Activated CD8-positive, alpha-beta memory T cell treated with anti-CD3 and anti-CD28 coated beads for 1 hour (primary cell): ENCODE measurements at places on chromosomes 1 and 21.

DNA sequence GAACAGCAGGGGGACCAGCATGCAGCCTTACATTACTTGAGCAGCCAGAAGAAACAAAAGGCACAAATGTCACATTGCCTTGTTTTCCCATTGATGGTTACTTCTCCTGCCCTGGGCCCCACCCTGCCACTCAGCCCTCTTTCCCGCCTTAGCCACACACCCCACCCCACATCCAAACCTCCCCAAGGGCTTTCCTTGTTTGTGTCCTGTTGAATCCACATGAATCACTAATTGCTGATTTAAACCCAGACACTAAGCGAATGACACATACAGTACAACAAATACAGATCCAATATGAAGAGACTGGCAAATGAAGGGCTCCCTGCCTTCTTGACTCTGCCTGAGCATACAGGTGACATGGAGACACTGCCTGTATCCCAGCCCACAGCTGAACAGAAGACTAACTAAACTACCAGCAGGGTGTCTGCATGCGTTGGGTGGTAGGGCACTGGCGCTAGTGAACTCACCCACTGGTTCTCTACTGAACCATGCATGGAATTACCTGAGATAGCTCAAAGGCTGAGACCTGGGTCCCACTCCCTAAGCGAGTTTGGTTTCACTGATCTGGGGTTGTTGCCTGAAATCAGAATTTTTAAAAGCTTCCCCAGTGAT, 3.1 kb downstream of the IGSF3 start:
- no peak for DNase-seq

DNA sequence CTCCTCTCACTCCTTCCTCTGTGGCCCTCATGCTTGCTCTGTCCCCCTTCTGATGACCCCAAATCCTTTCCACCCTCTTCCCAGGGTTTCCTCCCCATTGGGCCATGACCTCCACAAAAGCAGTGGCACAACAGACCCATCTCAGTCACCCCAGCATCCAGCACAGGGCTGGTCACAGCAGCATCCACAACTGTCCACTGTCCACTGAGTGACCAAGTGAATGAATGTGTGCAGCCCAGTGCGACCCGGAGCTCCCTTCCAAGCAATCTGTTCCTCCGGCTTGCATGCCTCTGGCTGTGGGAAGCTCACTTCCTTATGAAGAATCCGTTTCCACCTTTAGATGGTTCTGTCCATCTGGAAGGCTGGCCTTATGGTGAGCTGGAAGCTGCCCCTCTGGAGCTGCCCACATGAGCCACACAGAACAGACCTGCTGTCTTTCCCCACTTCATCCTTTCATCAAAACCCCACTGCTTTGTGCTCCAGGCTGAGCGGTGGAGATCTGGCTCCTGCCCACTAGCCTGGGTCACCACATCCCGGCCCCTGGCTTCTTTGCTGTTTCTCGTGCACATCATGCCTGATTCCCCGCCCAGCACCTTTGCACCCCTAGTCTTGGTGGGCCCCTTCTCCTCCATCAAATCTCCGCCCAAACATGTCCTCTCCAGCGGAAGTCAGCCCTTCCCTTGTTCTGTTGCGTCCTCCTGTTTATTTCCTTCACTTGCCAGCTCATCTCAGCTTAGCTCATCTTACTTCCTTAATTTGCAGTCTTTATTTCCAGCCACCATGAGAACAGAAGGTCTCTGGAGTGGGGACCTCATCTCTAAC, 56.4 kb downstream of the EDN2 start:
- DNase-seq = no peak

DNA sequence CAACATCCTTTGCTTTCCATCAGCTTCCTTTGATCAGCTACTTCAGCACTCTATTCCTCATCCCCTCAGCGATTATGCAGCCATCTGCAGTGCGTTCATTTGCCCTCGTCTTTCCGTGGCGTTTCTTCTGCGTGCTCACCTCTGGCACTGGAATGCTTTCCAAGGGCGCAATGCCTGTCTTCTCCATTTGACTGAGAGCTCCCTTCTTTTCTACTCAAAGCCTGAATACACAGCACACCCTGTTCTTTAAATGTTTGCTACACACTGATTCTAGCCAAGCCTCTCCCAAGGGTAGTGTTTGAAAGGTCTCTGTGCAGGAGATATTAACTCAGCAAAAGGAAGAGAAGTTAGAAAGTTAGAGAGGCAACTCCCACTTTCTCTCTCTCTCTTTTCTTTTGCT, 22.6 kb downstream of the C1orf116 start:
- no peak for DNase-seq

- no peak for DNase-seq
Observed at GRCh38 chr1:113320972-113321680, 69.2 kb upstream of the MAGI3 start.

DNA sequence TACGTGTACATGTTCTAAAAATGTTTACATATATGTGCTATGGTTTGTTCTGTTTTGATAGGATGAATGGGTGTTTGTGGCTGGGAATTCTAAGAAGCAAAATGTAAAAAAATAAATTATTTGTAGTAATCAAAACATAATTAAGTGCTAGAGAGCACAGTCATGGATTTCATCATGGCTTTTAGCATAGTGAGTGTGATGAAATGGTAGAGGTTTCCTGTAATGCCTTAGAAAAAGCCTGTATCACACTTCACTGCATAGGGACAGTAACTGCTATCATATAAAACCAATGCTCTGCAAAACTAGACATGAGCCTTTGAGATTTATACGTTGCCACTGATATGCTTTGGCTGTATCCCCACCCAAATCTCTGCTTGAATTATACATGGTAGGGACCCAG, 99.8 kb downstream of the PTGER3 start:
- no peak for DNase-seq

GRCh38 chr1:64398936-64399335, 71.0 kb upstream of the CACHD1 start:
- no peak for DNase-seq

DNA sequence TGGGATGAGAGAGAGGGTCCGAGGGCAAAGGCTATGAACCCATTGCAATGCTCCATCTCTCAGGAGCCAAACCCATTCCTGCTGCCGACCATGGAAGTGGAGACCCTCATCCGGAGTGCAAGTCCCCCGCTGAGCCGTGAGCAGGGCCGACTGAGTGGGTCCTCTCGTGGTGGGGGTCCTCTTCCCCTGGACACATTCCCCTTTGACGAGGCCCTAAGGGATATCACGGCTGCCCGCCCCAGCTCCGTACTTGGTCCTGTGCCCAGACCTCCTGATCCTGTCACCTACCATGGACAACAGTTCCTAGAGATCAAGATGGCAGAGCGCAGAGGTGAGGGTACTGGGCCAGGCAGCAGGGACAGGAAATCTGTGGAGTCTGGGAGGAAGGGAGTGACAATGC, 11.0 kb downstream of the HYI start:
- DNase-seq = no peak

DNA sequence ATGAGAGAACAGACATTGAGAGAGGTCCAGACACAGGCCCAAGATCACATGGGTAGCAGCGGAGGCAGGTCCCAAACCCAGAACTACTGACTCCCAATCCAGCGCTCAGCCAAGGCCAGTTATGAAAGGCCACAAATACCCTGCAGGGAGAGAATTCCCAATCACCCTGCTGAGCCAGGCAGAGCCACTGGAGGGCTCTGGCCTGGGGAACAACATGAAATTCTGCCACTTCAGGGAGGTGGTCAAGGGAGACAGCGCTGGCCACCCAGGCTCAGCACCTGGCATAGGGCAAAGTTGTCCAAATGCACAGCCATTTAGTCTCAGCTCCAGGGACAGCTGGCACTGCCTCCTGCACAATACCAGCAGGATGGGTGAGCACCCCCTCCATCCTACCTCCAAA, 27.5 kb downstream of the SLC9A1 start:
- DNase-seq = no peak

DNA sequence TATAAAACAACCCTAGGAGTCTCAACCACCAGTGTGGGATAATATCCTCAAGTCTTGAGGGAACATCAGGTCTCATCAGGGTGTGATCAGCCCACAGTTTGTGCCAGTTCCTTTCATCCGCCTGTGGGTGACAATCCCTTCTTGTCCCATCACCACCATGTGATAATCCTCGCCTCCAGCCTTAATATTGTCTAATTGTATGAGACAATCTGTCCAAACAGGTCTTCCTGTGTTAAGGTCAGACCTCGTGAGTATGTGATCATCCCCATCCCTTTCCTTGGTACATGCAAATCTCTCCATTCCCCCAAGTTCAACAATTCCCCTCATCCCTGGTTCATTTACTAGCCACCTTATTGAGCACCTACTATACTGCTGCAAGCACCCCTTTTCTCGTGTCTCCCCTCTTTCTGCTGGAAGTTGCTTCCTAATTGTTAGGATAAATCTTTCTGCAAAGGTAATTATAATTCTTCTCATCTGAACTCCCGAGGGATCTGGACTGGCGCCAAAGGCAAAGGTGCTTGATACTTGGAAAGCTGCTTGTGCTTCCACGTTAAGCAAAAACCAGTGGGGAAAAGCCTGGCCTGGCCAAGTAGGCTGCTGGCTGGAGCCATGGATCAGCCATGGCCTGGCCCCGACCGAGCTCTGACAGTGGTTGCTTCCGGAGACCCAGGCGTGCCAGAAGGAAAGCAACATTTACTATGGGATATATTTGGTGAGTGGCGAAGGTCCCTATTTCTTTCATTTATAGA, 92.5 kb downstream of the RNF220 start:
- no peak for DNase-seq

DNA sequence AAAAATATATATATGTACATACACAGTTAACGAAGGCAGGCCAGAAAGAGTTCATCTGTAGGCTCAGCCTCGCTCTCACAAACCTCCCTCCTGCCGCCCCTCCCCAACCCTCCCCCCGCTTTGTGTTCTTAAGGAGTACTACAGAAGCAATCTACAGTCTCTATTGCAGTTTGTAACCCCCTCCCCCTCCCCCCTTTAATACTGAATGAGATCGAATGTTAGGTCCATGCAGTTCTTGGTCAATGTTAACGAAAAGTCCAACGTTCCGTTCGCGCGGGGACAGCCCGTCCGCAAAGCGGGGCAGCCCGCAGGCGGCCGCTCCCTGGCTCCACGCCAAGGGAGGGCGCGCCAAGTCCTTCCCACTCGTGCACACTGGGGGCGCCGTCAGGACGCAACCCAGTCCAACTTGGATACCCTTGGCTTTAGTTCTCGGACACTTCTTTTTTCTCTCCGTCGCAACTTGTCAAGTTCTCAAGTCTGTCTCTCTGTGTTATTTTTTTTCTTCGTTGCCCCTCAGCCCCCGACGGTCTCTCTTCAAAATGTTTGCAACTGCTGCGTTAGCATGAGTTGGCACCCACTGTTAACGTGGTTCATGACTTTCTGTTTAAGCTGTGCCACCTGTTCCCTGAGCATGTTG, 2.2 kb downstream of the JUN start:
- DNase-seq = no peak

GRCh38 chr1:201774224-201774982, 54.6 kb upstream of the IPO9 start:
- DNase-seq = no peak

DNA sequence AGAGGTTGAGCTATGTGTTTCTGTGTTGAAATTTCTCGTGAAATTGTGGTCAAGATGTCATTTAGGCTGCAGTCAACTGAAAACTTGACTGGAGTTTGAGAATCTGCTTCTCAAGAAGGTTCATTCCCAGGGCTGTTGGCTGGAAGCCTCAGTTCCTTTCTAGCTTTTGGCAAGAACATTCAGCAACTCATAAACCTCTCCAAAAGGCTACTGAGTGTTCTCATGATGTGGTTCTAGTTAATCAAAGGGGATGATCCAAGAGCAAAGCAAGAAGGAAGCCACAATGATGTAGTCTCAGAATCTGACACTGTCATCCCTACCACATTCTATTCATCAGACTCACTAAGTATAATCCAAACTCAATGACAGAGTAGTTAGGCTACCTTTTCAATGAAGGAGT, 66.6 kb downstream of the SPATA6 start:
- DNase-seq = no peak

- DNase-seq = no peak
Observed at GRCh38 chr21:26800001-26800400, 45.2 kb downstream of the ADAMTS1 start.

DNA sequence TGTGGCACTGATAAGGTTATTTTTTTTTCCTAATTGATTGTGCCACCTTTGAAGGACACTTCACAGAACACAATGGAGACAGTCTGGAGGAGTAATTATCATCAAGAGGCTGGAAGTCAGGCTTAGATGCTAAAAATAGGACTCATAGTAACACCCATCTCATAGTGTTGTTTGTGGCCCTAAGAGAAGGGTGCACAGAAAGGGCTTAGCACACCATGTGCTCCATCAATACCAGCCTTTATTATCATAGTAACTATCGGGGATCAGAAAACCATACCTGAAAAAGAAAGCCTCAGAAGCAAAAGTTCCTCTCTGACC, 11.9 kb downstream of the NIPAL3 start:
- DNase-seq = no peak

- no peak for DNase-seq
Observed at GRCh38 chr1:48266576-48266975, 44.1 kb downstream of the SLC5A9 start.

GRCh38 chr21:44778499-44778911, 23.1 kb downstream of the UBE2G2 start:
- no peak for DNase-seq

GRCh38 chr1:196152086-196152485, 456.2 kb downstream of the KCNT2 start:
- DNase-seq = no peak
